ENCODE measurements at places on chromosomes 16 and 17.

DNA sequence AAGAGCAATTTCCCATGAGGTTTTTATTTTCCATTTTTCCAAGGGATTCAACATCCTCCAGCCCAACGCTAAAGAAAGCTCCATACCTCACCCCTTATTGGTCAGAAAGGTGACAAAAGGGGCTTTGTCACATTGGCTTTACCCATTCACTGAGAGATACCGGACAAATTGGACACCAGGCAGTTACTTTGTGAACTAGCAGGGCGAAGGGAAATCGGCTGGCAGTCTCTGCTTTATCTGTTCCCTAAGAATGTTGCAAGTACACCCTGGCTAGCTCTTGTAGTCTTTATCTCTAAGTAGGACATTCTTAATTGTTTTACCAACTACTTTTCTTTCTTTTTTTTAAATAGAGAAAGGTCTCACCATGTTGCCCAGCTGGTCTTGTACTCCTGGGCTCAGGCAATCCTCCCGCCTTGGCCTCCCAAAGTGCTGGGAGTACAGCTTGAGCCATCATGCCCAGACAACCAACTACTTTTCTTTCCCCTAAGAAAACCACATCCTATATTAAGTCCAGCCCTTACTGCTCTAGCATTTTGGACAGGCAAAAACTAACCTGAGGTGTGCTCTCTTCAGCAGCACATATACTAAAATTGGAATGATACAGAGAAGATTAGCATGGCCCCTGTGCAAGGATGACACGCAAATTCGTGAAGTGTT lies 16.8 kb downstream of the PRPSAP1 start:
- DNase-seq: no peak

DNA sequence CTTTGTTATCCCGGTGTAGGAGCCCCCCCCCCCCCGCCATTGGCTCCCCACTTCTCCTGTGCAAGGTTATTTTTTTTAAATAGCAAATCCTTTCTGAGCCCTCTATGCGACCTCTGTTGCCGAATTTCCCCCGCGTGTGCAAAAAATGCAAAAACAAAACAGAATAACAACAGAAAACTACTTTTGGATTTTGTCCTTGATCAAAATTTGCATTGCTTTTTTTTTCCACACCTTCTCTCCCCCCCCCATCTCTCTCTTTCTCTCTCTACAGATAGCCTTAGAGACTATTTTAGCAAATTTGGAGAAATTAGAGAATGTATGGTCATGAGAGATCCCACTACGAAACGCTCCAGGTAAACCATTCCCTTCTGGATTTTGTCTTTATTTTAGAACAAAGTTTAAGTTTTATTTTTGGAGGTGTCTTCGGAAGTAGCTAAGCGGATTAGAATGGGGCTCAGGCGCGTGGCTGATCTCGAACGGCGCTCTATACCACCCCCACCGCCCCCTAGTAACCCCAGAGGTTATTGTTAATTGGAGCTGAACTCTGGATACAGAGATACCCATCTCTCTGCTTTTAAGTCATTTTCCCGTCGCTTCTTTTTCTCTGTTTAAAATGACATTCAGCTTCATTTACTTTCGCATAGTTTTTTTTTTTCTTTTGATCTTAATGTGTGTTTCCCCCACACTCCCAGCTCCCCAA lies 1.0 kb downstream of the MSI2 start:
- no peak for DNase-seq

DNA sequence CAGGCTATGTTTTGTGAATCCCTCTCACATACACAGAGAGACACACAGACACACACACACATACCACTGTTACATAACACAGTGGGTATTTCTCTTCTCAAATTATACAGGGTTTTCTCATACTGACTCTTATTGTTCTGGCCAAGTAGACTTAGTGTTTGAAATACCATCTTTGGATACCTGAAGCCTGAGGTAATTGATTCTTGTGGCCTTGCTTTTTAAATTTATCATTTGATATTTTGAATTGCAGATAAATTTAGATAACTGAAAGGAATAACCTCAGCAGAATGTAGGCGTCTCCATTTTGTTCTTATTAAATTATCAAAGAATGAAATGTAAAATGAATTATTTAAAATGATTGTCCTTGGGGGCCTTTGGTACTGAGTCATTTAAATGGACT lies 223.8 kb downstream of the LGALS9B start:
- DNase-seq: no peak

DNA sequence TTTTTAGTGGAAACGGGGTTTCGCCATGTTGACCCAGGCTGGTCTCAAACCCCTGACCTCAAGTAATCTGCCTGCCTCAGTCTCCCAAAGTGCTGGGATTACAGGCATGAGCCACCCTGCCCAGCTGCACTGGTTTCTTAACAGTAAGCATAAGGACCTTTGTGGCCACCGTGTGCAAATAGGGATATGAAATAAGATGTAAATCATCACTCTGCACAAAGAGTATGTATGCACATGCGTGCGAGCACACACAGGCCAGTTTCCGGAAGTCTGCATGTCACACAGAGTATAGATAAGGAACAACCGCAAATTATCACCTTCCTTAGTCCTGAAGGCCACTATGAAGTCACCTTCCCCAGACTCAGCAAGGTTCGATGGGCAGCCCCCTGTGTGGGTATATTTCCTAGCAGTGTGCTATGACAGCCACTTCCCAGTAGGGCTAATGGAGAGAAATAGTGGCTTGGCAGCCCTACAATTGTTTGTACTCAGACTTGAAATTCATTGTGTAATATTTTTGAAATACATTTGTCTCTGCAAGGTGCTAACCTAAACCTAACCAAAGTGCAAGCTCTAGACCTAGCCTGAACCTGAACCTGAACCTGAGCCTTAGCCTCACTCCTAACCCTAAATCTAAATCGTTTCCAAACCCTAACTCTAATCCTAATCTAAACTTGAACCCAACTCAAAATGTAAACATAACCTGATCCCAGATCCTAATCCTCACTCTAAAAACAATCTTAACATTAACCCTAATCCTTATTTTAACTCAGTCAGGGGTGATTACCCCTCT lies 48.4 kb upstream of the SKAP1 start:
- DNase-seq: no peak

GRCh38 chr17:21376759-21377690 lies 868 bp downstream of the KCNJ12 start:
- DNase-seq: no peak

GRCh38 chr17:32445074-32445415 lies 735 bp downstream of the PSMD11 start:
- DNase-seq: no peak

DNA sequence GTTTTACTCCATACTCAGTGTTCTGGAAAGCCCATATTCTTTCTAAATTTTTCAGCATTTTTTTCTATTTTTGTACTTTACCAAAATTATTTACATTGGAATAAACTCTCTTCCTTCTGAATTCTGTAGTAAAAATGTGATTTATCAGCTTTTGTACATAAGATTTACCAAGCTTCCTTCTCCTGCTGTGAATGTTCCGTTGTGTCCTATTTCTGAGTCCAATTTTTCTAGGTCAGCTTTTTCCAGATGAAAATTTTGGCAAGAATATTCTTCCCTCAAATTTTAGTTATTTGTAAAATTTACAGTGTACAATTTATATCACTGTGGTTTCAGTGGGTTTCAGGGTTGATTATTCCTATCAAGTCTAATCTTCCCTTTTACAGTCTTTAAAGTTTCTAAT lies 27.5 kb downstream of the ASPA start:
- no peak for DNase-seq

DNA sequence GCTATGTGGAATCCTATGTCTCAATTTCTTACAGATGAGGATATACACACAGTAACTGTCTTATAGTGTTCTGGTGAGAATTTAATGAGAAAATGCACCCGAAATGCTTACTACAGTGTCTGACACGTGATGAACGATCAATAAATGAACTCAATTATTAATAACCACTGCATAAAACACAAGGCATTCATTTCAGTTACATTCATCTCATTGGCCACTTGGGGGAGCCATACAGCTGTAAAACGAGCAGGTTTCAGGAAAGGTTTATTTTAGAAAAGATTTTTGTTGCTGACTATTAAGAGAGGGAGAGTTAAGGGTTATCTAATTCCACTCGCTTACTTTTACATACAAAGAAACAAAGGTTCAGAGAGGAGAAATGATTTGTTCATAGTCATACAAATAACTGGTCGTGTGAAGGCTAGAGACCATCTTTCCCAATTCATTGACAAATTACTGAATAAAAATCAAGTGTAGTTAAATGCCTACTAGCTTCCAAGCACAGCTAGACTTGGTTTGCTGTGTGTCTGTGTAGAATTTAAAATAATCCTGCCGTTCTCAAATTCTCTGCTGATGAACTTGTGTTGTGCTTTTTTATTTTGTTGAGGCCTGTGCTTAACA lies 160.1 kb downstream of the MAP2K4 start:
- DNase-seq: peak; percentile 7

- no peak for DNase-seq
Measured at GRCh38 chr17:38735161-38735997, 5.2 kb downstream of the CISD3 start.

GRCh38 chr17:41415833-41416335 lies 8.5 kb downstream of the KRT37 start:
- peak; percentile 67 for DNase-seq

GRCh38 chr17:27741361-27741861 lies 58.9 kb downstream of the NOS2 start:
- peak; percentile 23 for DNase-seq

- no peak for DNase-seq
Measured at GRCh38 chr17:78648293-78648692, 71.1 kb upstream of the DNAH17 start.

GRCh38 chr17:42855048-42855596 lies 4.1 kb downstream of the AOC3 start:
- DNase-seq: no peak

- DNase-seq: no peak
Measured at GRCh38 chr16:11066261-11066870, 122.0 kb downstream of the CLEC16A start.

- no peak for DNase-seq
Measured at GRCh38 chr17:5896215-5896614, 174.0 kb upstream of the WSCD1 start.

DNA sequence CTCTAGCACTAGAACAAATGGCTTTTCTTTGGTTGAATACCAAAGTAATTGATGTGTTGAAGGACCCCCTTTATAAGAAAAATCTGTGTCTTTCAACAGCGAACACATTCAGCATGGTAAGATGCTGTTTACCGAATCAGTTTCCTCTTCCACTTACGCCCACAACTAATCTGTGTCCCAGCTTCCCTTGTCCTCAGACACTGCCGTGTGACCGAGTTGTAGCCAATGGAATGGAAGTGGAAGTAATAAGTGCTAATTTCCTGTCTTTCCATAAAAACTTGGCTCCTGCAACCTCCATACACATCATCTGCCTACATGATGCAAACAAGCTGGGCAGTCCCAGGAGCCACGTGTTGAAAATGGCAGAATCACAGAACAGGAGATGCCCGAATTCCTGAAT lies 10.4 kb downstream of the CDIPT start:
- DNase-seq: peak; percentile 54

- DNase-seq: no peak
Measured at GRCh38 chr17:78998311-78999055, 11.1 kb downstream of the CANT1 start.

- no peak for DNase-seq
Measured at GRCh38 chr17:82880620-82881323, 41.0 kb upstream of the ZNF750 start.

- no peak for DNase-seq
Measured at GRCh38 chr17:34252095-34252443, 3.0 kb upstream of the CCL2 start.

GRCh38 chr17:70525961-70526360 lies 356.6 kb downstream of the KCNJ2 start:
- DNase-seq: no peak

DNA sequence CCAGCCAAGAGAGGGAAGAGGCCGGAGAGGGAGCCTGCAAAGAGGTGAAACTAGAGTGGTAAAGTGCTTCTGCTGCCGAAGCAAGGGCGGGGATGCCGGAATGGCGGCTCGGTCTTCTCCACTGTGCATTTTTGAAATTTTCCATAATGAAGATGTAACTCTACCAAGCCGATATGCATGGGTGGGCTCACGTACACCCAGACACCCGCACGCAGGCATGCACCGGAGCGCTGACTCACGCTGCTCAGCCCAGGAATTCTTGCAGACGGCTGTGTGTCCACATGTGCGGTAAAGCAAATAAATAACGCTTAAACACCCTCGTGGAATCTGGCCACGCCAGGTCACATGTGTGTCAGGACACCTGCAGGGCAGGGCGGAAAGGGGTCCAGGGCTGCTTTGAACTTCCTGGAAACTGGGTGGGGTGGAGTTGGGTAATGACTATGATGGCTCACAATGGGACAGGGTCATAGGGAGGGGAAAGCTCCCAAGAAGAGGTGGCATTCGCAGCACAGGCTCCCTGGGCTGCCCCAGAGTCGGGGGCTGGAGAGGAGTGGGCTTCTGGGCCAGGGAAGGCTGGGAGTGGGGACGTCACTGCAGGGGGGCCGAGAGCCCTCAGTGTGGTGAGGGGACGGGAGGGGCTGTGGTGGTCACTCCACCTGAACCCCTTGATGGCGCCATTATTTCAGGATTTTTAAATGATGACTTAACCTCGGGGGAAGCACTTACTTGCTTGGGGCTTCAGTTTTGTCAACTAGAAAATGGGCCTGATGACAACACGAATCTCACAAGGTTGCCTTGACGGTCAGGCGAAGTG lies 265.5 kb downstream of the PARN start:
- no peak for DNase-seq

GRCh38 chr16:11079652-11080187 lies 135.4 kb downstream of the CLEC16A start:
- peak; percentile 89 for DNase-seq

DNA sequence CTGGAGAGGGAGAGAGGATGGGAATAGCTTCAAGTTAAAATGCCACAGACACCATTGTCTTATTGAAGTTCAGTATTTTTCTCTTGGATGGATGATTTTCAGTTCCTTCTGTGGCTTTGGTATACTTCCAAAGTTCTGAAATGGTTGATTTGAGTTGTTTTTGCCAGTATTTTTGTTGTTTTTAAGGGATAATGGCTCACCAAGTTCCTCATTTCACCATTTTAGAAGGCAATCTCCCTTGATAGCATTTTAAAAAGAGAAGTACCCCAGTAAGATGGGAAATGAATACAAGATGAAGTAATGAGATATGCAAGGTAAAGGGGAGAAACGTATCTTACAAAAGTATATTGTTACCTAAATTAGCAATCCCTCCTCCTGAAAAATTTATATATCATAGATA lies 18.5 kb upstream of the SPDYE4 start:
- no peak for DNase-seq

- no peak for DNase-seq
Measured at GRCh38 chr17:78947235-78948149, 22.3 kb upstream of the TIMP2 start.

DNA sequence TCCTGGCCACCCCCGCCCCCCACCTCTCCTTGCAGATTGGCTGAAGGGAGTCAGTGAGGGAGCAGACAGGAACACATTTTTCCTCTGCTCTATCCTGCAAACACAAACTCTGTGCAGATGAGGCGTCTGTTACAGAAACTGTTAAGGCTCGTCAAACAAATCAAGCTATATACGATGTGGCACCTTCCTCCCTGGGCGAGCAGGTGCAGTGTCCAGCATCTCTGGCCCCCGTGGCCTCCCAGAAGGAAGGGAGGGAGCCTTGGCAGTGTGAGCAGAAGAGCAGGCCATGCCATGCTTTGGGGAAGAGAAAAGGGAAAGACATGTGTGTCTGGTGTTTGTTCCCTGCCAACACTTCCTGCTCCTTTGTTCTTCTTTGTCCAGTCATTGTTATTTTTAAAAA lies 267.8 kb downstream of the UTP18 start:
- DNase-seq: no peak

GRCh38 chr16:1907226-1907860 lies 10.9 kb downstream of the HS3ST6 start:
- no peak for DNase-seq
